ENCODE measurements at places on chromosomes 1 and 21.
A peak's percentile ranks its signal among the peaks of the same experiment; 100 is the strongest.

GRCh38 chr21:42563261-42563660 is 49.6 kb downstream of the SLC37A1 start:
- DNase-seq = no peak

GRCh38 chr1:162892906-162893611 is 32.1 kb upstream of the CCDC190 start:
- no peak for DNase-seq

DNA sequence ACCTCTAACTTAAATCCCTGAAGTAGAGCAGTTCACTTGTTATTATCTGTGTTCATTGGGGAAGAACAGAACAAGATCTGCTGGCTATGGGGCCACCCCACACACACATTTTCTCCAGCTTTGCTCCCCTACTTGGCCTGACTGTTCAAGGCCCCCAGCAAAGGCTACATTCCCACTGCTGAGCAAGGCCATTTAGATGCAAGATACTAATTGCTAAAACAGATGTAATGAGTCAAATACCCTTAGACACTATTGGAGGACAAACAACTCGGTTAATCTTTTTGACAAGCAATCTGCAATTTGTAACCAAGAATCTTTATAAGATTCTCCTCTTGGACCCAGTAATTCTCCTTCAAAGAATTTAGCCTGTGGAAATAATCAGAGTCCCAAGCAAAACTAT is 67.7 kb downstream of the NAV1 start:
- no peak for DNase-seq

DNA sequence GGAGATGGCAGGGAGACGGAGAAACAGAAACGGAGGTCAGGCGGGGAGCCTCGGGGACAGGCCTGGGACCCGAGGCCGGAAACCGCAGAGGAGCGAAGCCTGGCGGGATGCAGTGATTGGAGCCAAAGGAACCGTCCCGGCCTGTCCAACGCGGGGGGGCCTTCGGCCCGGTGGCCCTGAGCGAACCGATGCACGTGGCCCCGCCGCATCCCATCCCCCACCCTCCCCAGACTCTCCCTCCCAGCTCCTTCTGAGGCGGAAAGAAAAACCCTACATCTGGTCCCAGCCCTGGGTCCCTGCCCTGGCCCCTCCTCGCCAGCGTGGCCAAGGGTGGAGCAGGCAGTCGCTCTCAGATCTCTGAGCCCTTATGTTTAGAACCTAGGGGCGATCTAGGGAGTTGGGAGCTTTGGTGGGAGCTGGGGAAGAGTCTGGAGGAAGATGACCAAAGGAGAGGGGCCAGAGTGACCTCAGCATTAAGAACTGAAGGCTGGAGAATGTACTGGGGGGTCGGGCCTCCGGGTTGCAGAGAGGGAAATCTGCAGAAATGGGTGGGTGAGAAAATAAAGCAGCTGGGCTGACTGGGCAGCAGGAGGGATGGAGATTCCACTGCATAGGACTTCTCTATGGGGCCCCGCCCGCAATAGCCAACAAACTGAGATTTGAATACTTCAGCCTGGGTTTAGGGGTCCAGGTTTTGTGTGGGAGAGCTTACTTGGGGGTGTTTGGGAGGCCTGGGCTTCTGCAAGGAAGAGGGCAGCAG is 1.5 kb upstream of the CRABP2 start:
- DNase-seq = no peak

DNA sequence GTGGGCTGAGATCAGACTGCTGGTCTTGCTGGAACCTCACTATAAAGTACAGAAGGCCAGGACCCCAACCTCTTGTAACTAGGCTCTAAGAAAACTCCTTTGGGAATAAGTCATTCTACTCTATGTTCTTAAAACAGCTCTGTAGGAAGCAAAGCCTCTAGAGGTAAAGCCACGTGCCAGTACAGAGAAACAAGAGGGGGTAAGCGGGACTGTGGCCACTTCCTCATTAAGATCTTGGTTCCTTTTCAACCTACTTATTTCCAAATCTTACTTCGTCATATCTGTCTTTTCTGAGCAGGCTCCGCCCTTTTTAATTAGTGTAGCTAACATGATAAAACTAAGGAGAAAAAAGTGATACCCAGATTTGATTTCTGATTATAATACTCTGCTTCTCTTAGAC is 3.8 kb downstream of the NCSTN start:
- no peak for DNase-seq

- no peak for DNase-seq
Measured at GRCh38 chr1:85404408-85404807, 60.6 kb downstream of the DDAH1 start.

DNA sequence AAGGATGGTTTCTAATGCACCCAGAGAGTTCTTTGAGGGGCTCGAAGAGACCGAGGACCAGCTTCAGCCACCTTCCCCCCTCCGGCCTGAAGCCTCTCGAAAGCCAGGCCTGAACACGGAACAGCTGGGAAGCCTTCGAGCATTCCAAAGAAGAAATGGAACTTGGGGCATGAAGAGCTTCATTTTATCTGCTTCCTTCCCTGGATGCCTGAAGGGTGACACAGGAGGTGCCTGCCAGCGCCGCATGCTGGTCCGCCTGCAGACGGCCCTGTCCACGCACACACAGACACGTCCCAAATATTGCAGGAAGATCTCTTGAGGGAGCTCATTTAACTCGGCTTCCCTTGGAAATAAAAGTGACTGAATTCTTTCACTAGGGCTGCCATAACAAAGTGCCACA is 73.7 kb downstream of the TOMM20 start:
- no peak for DNase-seq

- DNase-seq = no peak
Measured at GRCh38 chr1:26923711-26924110, 2.2 kb downstream of the NUDC start.

- no peak for DNase-seq
Measured at GRCh38 chr1:3857791-3858129, 484 bp downstream of the DFFB start.

DNA sequence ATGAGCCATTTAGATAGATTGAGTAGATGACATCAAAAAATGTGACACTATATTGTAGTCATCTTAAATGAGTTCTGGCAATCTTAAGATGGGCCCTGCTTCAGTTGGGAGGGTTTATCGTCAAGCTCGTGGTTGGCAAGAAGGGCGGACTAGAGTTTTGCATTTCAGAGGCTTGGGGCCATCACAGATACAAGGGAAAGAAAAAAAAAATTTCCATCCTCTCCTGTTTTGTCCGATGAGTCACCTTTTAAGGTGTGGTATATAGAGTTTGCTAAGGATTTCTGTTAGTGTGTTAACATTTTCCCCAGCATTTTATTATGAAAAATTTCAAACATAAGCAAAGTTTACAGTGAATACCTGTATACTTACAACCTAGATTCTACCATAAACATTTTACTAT is 31.8 kb upstream of the KCNQ4 start:
- DNase-seq = no peak

DNA sequence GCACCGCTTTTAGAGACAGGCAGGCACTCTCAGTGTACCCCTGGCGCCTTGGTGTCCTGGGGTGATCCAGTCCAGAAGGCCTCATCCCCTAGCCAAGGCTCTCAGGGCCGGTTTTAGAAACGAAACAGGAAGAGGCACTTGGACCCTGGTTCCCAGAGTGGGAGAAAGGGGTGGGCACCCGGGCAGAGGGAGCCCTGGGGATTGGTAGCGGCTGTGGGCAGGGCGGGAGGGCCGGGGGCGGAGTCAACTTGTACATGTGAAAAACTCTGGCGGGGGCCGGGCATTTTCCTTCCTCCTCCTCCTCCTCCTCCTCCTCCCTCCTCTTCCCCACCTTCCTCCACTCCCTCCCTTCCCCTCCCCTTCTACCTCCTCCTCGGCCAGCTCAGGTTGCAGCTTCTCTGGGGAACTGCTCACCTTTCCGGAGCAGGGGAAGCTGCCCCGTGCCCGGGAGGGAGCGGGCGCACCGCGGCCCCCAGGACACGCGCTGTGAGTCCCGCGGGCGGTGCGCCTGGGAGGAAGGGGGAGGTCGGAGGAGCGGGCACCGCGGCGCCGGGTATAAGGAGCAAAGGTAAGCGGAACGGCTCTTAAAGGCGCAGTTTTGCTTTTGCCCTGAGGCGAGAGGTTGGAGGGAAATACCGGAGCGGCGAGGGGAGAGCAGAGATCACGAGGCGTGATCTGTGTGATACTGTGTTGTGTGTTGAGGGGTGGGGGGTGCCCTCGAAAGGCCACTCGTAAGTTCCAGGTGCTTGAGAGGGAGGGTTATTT is at the start of gene CDK18:
TSS of gene CDK18 (plus strand) at position 359 of the 765 bp plus-strand sequence. CDS start 18,499 bp downstream, outside the sequence.
- peak; percentile 80 for DNase-seq

GRCh38 chr1:40425198-40425597 is 25.1 kb upstream of the ZFP69B start:
- no peak for DNase-seq

- no peak for DNase-seq
Measured at GRCh38 chr21:14975136-14975919, 89.5 kb downstream of the NRIP1 start.

DNA sequence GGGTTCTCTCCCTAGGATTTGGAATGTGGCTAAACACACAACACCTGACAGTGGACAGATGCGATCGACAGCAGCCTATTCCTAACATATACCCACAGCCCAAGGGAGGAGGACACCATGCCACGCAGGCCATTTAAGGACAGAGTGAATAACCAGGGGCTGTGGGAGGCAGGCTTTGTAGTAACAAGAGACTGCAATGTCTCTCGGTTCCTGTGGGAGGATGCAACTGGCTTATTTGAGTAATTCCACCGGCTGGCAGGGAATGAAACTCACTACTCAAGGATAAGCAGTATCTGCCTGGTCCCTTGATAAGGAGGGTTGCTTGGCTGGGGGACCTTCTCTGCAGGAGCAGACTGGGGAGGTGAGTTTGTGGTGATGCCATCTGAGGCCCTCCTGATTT is 109.6 kb downstream of the PCP4 start:
- DNase-seq = no peak

DNA sequence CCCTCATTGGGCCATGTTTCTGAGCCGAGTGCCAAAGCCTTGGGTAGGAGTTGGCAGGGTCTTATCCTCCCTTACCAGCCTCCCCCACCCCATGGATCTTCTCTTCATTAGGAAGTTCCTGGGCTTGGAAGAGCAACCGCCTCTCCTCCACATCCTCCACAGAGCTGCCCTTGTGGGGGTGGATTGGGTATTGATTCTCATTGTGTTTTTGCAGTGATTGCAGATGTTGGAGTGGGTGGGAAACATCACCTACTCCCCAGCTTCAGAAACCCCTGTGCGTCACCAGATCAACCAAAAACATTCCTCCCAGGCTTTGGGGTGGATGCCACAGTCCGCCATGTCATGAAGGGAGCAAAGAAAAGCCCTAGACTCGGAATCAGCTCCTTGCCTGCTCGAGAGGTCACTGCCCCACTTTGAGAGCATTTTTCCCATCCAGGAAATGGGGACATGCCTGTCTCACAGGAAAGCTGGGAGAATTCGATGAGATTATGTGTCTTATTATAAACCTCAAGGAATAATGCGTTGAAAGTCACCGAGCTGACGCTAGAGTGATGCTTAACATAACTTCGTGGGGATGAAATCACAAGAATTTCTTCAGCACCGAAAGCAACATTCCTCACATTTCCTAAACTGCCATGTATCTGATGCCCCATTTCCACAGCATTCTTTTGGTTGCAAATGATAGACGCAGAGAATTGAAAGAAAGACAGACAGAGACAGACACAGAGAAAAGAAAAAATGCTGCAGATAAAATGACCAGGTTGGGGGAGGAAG is 44.7 kb upstream of the ZBTB40 start:
- peak; percentile 15 for DNase-seq

GRCh38 chr21:42340187-42341050 is 10.4 kb downstream of the TFF2 start:
- DNase-seq = no peak

DNA sequence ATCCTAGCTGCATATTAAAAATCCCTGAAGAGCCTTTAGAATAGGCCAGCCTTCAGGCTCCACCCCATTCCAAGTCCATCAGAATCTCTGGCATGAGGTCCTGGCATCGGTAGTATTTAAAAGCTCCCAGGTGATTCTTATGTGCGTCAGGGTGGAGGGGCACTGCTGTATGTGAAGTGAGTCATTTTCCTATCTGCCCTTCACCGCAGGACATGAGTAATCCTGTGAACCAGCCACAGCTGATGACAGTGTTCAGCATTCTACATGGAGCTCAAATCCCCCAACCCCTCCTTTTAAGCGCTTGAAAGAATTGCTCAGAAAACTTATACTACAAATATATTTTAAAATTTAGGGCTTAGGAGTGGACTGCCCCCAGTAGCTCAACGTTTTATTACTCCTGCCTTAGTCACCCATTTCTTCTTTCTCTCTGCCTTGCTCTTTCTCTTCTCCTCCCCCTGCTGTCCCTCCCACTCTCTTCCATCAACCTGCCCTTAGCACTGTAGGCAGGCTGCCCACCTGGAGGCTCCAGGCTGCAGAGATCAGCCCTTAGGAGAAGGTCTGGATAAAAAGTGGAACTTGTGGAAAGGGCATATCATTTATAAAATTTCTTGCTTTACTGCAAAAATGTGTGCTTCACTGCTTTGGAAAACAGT is 73.8 kb upstream of the ZNF281 start:
- DNase-seq = peak; percentile 96

- no peak for DNase-seq
Measured at GRCh38 chr1:51945591-51945990, 44.9 kb downstream of the RAB3B start.

GRCh38 chr1:76124196-76124595 is 49.6 kb downstream of the ST6GALNAC3 start:
- peak; percentile 58 for DNase-seq

DNA sequence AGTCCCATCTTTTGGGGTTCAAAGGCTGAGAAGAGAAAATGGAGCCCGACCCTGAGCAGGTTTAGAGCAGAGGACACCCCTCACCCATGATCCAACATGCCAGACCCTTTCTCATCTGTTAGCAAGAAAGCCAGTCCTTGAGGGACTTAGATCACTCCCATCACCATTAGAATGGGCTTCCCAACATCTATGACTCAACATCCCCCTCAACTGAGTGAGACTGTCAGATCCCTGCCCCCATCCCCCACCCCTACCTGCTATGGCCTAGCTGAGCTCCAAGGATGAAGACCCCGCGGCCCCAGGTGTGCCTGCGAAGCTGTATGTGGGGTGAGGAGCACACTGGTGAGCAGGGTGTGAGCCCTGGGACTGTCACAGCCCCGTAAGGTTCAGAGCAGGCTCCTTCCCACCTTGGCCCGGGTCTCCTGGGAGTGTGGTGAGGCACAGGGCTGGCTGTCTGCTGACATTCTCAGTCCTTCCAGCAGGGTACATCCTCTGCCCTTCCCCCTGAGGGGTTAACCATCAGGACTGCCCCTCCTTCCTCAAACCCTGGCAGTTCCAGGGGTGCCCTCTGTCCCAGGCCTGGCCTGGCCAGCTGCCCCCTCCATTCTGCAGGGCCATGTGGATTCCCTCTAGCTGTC is 21.4 kb upstream of the BLACAT1 start:
- no peak for DNase-seq

DNA sequence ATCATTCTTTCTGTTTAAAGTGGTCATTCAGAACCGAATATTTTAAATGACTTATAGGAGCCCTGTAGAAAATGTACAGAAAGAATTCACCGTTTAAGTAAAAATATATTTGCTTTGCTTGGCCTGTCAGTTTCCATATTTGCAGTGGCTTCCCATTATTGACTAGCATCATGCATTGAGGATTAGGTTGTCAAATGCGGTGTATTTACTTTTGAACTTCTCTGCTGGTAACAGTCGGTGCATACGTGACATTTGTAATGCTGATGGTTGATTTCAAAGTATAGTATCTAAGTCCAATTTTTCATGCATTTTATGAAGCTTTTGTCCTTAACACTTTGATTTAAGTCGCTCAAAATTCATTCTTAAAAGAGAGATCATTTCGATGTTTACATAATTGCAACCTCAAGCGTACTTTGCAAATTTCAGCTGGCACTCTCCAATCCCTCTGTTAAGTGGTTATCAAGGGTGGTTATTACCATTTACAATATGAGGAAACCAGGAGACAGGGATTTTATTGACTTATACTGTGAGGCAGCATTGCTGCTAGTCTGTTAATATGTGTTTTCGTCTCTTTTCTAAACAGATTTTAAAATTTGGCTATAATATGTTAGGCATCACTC is 201.6 kb downstream of the SDCCAG8 start:
- no peak for DNase-seq

Measured in kidney glomerular epithelial cell (primary cell).